ENCODE measurements at places on chromosomes 1 and 21.

DNA sequence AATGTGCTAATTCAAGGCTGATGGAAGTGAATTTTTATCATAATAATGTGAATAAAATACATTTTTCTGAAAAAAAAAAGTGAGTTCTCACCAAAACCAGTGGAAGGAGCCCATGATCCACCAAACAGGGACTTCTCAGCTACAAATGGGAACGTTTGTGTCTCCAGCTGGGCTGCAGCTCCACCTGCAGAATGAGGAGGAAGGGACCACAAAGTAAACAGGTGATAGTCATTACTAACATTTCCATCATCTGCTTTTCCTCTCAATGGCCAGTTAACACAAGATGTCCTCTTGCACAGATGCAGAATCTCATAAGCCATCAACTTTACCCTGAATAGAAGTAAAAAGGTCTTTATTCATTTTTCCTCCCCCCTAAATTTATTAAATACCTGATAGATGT, 246.2 kb downstream of the MRPL39 start:
- DNase-seq, result no peak

- no peak for DNase-seq
Measured at GRCh38 chr1:223873044-223873443, 27.3 kb upstream of the TP53BP2 start.

DNA sequence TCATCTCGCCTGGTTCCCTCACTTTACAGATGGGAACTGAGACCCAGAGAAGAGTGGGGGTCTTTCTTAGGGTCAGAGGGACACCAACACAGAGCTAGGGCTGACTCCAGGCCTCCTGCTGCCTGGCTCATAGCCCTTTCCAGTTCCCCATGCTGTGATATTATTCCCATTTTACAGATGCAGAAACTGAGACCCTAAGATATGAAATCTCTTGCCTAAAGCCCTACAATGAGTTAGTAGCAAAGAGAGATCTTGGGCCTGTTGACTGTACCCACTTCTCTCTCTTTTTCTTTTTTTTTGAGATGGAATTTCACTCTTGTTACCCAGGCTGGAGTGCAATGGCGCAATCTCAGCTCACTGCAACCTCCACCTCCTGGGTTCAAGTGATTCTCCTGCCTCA, 49.9 kb downstream of the SLC9A1 start:
- no peak for DNase-seq

DNA sequence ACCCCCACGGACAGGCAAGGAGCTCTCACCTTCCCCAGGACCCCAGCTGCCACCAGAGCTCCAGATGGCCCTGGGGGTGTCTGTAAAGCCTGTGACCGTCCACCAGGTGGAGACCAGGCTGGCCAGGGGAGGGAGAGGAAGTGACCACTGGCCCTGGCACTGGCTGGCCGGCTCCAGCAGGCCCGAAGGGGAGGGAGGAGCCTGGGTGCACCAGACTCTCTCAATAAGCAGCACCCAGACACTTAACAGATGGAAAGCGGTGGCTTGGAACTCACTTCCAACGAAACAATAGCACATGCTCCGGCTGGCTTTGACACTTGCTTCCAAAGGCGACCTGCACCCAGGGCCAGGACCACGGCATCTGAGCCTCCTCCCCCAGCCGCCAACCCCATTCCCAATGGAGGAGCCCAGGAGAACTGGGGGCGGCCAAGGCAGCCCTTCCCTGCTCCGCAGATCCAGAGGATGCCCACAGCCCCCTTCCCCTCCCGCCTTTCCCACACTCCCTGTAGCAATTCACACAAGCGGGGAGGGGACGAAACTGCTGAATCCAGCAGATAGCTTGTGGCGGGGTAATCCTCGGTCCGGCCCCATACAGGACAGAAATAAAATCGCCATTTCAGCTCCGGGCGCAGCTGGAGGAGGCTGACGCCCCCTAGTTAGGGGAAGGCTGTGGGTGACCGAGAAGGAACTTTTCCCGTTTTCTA, 742 bp upstream of the PDE9A start:
- DNase-seq, result no peak

DNA sequence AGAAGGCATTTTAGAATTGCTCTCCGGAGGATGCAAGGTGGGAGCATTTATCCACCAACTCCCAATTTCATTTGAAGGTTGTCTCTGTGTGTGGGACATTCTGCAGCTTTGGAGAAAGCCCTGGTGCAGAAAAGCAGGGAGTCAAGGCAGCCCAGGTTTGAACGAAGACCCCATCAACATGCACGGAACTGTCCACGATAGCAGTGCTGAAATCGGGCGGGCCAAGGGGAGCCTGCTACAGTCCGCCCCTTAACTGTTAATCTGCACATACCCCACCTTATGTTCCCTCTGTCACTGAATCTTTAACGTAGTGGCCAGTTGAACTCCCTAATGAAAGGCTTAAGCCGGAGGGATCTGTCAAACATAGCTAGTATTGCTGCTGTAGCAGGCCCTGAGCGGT, 68.8 kb upstream of the C1orf174 start:
- no peak for DNase-seq

DNA sequence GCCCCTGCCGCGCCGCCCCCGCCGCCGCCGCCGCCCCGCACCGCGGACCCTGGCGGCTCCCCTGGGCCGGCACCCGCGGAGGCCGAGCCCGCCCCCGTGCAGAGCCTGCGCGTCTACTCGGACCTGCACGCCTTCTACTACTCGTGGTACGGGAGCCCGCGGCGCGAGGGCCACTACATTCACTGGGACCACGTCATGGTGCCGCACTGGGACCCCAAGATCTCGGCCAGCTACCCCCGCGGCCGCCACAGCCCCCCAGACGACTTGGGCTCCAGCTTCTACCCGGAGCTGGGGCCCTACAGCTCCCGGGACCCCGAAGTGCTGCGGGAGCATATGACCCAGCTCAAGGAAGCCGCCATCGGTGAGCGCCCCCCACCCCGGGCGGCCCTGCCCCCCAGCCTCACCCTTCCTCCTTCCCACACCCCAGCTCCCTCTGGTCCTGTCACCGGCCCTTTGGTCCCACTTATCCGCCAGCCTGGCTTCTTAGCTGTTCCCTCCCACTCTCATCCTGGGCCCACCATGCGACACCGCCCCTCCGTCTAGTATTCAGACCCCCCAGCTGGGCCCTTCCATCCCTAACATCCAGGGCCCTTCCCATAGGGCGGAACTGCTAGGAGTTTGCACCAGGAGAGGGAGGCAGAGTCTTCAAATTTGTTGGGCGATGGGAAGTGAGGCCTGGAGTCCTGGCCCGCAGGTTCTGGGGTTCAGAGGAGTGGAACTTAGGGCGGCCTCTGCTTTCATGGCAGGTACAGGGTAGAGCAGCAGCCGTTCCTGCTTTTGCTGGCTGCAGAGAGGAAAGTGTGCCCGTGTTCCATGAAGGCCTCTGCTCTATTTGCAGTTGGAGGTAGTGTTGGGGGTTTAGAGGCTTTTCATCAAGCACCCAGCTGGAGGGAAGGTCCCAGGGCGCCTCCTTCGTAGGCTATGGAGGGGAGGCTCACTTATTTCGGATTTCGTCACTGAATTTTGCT, 1.0 kb downstream of the MANEAL start:
- DNase-seq, result no peak

GRCh38 chr1:62977366-62977765, 193.4 kb downstream of the ATG4C start:
- DNase-seq, result no peak

- no peak for DNase-seq
Measured at GRCh38 chr1:201445310-201445709, 23.7 kb downstream of the PHLDA3 start.

DNA sequence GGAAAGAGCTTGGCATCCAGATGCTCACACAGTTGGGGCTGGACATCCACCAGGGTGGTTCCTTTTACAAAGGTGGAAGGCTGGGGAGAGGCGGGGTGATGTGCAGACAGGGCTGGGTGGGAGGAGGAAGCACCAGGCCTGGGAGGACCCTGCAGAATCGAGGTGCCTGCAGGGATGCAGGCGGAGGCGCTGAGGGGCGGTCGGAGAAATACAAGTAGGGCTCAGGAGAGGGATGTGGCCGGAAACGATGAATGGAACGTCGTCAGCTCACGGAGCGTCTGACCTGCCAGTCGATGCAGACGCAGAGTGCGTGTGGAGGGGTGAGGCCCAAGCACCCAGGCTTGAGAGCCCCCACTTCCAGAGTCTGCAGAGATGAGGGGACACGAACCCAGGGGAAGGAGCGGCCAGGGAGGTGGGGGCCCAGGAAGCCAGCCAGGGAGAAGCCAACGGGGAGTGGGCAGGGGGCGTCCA, 63.4 kb downstream of the TRIM11 start:
- DNase-seq, result no peak

GRCh38 chr1:209759829-209760359, 4.0 kb downstream of the TRAF3IP3 start:
- DNase-seq, result no peak

DNA sequence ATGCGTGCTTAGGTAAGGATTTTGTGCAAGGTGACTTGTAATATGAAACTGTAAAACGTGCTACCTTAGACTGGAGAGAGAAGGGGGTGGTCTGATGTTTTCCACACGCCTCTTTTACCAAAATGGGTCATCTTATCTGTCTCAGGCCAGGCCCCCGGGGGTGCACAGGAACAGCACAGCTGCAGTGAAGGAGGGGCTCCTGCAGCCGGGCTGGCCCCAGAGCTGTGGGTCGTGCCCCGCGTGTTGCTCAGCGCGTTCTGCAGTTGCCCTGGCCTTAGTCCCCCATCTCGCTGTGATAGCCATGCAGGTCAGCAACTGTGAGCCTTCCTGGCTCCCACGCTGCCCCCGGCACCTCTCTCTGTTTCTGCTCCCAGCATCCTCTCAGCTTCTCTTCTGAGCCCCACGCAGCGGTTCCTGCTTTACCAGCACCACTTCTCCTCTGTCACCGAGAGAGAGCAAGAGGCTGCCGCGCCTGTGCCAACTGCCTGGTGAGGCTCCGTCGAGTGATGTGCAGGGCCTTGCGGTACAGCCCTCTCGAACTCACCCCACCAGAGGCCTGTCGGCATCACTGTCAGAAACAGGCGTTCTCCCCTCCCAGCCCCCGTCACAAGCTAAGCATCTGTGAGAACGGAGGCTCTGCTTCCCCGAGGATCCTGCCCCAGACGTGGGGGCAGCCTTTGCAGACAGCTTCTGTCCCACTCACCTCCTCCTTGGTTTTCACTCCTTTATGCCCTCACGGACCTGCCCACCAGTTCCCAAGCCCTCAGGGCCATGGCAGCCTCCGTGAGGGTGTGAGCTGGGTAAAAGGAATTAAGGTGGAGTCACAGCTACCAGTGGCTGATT, 73.3 kb downstream of the ADARB1 start:
- no peak for DNase-seq

DNA sequence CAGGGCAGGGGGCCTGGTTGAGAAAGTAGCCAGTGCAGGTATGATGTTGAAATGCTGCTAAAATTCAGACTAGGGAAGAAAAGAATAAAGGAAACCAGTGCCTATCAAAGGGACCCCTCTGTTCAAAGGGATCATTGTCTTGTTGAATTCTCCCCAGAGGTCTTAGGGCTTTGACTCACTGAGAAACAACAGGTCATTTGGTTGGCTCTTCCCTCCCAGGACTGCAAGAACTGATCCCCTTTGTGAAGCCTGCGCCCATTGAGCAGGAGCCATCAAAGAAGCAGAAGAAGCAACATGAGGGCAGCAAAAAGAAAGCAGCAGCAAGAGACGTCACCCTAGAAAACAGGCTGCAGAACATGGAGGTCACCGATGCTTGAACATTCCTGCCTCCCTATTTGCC, 11.8 kb upstream of the CELSR2 start:
- DNase-seq, result no peak

GRCh38 chr1:205792481-205792881, 17.2 kb upstream of the RAB29 start:
- DNase-seq, result no peak

DNA sequence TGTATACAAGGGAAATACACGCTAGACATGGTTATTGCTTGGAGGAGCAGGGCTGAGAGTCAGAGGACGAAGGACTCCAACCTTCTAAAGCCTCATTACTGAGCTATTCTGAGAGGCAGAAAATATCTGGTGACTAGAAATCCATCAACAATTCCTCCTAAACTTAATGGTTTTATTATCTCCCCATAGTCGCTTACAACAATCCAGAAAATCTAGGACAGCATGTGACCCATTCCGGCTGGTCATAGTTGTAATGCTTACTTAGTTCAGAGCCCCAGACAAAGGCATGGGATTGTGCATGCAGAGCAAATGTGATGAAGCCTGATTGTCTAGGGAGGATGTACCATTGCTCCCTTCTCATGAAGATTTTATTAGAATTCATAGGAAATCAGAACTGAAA, 114.5 kb upstream of the PLXNA2 start:
- no peak for DNase-seq

- DNase-seq, result no peak
Measured at GRCh38 chr1:25715888-25716287, 84.1 kb upstream of the SELENON start.

GRCh38 chr1:241408170-241408569, 51.2 kb upstream of the RGS7 start:
- DNase-seq, result no peak

GRCh38 chr1:15180945-15181523, 27.5 kb downstream of the TMEM51 start:
- no peak for DNase-seq

DNA sequence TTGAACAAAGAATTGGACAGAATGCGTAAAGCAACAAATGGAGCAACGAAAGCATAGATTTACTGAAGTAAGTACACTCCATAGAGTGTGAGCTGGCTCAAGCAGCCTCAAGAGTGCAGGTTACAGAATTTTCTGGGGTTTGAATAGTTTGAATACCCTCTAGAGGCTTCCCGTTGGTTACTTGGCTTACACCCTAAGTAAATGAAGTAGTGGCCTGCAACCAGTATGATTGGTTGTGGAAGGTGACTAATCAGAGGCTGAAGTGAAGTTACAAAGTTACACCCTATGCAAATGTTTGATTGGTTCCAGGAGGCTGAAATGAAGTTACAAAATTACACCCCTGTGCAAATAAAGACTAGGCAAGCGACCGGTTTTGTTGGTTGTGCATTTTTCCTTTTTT, 10.9 kb downstream of the TCEANC2 start:
- DNase-seq, result no peak

GRCh38 chr1:43382027-43382779, 7.4 kb downstream of the MED8 start:
- no peak for DNase-seq
